ENCODE measurements at places on chromosomes 7 and 10.

DNA sequence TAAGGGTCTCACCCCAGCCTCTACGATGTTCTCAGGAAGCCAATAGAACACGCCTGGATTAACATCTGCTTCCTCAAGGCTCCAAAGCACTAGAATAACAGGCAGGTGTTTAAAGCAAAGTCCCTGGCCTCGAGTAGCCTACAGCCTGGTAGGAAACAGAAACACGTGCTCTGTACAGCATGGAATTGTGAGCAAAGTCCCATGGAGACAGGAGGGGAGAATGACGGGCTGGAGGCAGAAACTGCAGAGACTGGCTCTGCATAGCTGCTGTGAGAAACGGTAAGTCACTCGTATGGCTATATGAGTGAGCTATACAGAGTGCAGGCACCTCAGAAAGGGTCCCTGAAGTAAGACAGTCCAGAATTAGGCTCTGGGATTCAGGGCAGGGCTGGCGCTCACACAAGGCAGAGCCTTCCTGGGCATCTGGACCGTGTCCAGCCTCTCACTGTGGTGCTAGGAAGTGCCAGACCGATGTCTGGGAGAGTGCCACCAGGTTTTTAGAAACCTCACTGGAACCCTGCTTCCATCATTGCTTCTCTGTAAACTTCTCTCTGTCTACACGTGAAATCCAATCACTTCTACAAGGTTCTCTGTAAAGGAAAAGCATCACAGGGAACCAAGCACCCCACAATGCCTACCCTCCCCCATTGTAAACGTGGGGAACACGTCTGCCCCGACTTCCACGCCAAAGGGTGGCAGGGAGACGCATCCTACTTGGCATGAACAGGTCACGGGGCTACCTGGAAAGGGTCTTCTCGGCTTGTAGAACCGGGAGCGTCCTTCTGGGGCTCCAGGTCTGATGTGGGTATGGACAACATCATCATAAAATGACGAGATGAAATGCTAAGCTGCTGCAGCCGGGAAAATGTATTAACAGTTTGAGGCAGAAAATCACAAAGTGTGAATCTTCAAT, 38.8 kb upstream of the SHH start:
- no peak for ATAC-seq

GRCh38 chr10:48247680-48248079, 26.8 kb downstream of the FRMPD2 start:
- ATAC-seq = no peak

DNA sequence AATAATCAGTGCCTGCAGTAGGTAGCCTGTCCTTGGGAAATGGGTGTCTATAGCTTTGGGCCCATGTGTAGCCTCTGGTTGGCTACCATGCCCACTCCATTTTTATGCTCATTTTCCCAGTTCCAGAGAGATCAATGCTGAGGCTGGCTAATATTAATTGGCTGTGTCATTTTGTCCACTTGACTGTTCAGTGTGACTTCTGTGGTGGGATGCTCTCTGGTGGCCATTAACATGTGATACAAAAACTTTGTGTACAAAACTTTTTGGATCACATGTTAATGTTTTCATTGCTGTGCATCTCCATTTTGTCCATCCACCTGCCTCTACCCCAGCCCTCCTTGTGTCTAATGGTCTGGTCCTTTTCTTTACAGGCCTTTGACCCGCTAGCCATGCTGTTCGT, 22.7 kb downstream of the VIM start:
- no peak for ATAC-seq

GRCh38 chr7:1523844-1524243, 6.7 kb upstream of the MAFK start:
- ATAC-seq = peak; percentile 2

DNA sequence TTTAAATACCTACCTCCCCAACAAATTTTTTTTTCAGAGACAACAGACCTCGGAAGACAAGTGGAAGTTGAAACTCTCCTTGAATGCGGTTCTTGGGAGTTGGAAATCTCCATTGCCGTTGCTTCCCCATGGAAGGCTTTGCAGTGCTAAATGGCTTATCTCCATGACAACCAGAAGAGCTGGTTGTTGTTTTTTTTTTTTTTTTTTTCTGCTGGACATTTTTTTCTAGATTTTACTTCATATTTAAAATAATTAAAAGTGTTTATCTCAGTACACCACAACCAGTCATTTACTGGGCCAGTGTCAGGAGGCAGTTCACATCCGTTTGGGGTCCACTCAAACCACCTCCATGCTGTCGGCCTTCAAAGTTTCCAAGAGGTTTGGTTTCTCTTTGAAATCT, 348.5 kb upstream of the PRKCQ start:
- ATAC-seq = no peak

GRCh38 chr7:5631752-5632151, 149.7 kb downstream of the RNF216 start:
- no peak for ATAC-seq

- no peak for ATAC-seq
Observed at GRCh38 chr7:70353946-70354335, 755.7 kb downstream of the AUTS2 start.

DNA sequence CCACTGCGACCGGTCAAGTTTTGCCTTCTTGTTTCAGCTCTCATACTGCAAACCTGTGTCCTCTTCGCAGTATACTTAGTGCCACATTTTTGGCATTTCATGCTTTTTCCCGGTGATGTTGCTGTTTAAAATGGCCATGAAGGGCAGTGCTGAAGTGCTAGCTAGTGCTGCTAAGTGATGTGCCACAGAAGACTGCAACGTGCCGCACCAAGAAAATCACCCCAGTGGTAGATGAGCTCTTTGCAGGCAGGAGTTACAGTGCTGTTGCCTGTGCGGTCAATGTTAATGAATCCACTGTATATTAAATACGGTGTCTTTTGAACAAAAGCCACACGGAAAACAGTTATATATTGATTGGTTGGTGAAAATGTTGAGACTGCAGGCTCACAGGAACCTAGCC, 120.3 kb downstream of the ANLN start:
- ATAC-seq = no peak

- ATAC-seq = no peak
Observed at GRCh38 chr7:39249635-39250152, 272.0 kb downstream of the POU6F2 start.

GRCh38 chr10:21337171-21337792, 188.2 kb downstream of the SKIDA1 start:
- no peak for ATAC-seq

DNA sequence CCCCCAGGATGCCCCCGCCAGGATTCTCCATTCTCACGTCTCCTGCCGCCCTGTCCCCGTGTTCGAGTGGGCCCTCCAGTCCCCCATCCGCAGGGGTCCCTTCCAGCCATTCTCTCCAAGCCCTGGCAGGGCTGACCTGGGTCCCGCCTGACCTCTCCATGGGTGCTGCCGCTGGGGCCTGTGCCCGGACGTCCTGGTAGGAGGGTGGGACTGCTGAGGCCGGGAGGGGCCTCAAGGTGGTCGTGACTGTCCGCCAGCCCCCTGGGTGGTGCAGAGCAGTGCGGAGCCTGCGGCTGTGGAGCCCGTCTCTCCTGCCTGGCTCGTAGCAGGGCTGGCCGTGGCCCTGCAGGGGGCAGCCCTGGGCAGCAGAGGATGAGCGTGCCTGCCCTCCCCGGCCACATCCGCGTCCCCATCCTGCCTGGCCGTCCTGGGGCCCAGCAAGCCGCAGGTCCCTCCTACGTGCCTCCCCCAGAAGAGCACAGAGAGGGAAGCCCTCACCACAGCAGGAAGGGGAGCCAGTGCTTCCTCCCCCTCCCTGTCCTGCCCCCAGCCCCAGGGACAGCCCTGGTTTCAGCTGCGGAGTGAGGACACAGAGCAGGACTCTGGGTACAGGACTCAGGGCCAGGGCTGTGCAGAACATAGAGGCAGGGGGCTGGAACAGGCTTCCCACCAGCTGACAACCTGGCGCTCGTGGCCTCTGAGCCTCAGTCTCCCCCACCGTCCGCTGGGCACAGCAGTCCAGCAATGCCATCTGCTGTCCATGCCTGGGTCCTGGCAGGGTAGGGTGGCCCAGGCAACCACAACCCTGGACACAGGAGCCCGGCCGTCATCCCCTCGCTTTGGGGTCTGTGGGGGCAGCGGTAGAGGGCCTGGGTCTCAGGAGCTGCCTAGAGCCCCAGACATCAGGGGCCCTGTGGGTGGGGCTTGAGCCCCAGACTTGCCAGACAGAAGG, 1.5 kb upstream of the GRIFIN start:
- ATAC-seq = peak; percentile 74

- ATAC-seq = no peak
Observed at GRCh38 chr10:86954681-86955500, 2.5 kb downstream of the MMRN2 start.

DNA sequence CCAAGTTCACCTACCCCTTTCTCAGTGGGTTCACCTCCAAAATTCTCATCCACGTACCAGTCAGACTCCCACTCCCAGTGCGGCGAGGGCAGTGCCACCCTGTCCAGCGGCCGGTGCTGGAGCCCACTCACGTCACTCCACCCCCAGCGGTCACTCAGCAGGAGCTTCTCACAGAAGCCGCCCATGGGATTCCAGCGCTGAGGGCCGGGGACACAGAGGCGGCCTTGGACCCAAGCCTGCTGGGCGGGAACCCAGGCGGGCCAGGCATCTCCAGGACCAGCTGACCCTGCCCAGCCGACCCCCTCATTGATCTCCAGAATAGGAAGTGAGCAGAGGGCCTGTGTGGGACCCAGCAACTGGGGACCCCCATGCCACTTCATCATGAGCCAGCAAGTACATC, 7.2 kb downstream of the TECPR1 start:
- no peak for ATAC-seq

GRCh38 chr10:107767185-107767584, 602.7 kb upstream of the SORCS1 start:
- no peak for ATAC-seq

GRCh38 chr7:90236721-90237289, 8.2 kb upstream of the CFAP69 start:
- ATAC-seq = no peak

- ATAC-seq = no peak
Observed at GRCh38 chr7:55486192-55486590, 86.1 kb downstream of the VOPP1 start.

- no peak for ATAC-seq
Observed at GRCh38 chr7:105831824-105832535, 44.4 kb downstream of the ATXN7L1 start.

DNA sequence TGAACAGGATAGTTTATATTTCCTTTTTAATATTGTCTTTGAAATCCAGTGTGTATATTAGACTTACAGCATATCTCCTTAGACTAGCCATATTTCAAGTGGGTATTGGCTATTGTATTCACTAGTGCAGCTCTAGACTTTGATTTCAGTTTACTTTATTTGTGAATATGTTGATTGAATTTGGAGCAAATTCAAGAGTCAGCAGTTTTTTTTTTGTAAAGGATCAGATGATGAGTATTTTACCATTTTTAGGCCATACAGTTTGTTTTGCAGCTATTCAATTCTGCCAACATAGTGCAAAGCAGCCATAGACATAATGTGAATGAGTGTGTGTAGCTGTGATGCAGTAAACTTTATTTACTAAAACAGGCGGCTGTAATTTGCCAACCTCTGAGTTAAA, 4.6 kb downstream of the STK31 start:
- ATAC-seq = no peak

DNA sequence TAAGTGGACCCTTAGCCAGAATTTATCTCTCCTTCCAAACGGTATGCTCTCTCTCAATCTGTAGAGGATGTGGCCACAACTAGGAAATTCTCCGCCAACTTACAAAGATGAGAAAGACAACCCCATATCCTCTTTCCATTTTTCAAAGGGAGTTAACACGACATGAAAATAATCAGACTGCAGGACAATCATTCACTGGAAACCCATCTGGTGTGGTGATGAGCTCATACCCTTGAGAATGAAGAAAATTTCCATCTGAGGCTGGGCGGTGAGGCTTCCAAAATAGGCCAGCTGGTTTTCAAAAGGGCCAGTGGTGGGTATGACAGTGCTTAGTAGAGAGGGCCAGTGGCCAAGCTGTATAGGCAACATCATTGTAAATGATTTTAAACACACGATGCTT, 369.6 kb downstream of the FRMD4A start:
- no peak for ATAC-seq

GRCh38 chr10:24642921-24643678, 80.6 kb downstream of the ARHGAP21 start:
- peak; percentile 94 for ATAC-seq

DNA sequence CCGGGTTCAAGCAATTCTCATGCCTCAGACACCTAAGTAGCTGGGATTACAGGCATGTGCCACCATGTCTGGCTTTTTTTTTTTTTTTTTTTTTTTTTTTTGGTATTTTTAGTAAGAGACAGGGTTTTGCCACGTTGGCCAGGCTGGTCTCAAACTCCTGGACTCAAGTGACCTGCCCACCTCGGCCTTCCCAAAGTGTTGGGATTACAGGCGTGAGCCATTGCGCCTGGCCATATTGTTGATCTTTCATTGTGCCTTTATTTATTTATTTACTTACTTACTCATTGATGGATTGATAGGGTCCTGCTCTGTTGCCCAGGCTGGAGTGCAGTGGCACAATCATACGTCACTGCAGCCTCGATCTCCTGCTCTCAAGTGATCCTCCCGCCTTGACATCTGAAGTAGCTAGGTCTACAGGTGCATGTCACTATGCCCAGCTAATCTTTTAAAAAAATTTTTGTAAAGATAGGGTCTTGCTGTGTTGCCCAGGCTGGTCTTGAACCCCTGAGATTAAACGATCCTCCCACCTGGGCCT, 30.4 kb downstream of the SVIL start:
- ATAC-seq = no peak

GRCh38 chr7:107874605-107875446, 16.2 kb upstream of the DLD start:
- ATAC-seq = peak; percentile 82

- ATAC-seq = no peak
Observed at GRCh38 chr7:96495751-96496216, 173.9 kb upstream of the SLC25A13 start.

GRCh38 chr10:1944487-1944886, 207.2 kb upstream of the ADARB2 start:
- ATAC-seq = no peak

- no peak for ATAC-seq
Observed at GRCh38 chr10:26046073-26046700, 112.2 kb downstream of the MYO3A start.

GRCh38 chr7:24611130-24611529, 37.9 kb downstream of the PALS2 start:
- no peak for ATAC-seq
